ENCODE measurements at places on chromosomes 12 and 14. TPM values are rescaled to one million over a fixed set of nuclear protein-coding genes. Genes with fewer than 3 reads are reported as not detected.

- no peak overlapping the region for H3K27ac ChIP-seq
- no peak overlapping the region for H3K4me3 ChIP-seq
- no peaks in the 10 kb centered on the region for H3K27me3 ChIP-seq
- no peaks in the 10 kb centered on the region for H3K4me1 ChIP-seq
- no peak for DNase-seq
Measured at GRCh38 chr12:11891754-11892386, 178.9 kb upstream of the BCL2L14 start.

DNA sequence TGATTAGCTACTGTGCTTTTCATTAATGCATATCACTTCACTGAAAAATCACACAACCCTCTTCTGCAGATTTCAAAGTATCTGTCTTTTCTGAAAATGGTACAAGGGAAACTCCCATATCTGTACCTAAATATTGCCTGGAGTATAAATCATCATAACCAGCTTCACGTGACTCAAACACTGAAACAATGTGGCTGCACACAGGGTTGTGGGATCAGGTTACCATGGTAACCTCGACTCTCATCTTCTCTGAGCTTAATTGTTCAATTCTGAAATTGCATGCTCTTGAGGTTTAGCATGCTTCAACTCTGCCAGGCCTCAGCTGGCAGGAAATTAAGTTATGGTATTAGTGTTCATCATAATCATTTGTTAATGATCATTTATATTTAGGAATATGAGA, 77.5 kb upstream of the CPSF6 start:
- no peak for DNase-seq
- H3K27me3 ChIP-seq: no peaks in the 10 kb centered on the region
- H3K4me1 ChIP-seq: peaks cover 4% of the 10 kb centered on the region
- no peak overlapping the region for H3K27ac ChIP-seq
- no peaks in the 10 kb centered on the region for H3K36me3 ChIP-seq

DNA sequence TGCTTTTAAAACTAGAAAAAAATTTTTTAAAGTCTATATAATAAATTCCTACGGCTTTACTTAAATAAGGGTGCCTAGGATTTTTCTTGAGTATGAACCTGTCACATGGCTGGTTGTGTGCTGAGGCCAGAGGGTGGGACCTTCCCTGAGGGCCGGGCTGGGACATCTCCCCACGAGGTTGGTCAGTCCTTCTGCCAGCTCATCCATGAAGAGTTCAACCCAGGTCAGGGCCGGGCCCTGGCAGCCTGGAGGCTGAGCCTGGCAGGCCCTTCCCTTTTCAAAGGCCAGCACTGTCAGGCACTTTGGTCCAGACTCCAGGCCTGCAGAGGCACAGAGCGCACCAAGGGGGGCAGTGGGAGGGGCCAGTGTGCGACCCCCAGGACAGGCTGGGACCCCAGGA, 31.7 kb downstream of the TNFAIP2 start:
- no peak overlapping the region for H3K4me3 ChIP-seq
- H3K36me3 ChIP-seq: no peaks in the 10 kb centered on the region
- no peak overlapping the region for H3K27ac ChIP-seq
- no peaks in the 10 kb centered on the region for H3K4me1 ChIP-seq

DNA sequence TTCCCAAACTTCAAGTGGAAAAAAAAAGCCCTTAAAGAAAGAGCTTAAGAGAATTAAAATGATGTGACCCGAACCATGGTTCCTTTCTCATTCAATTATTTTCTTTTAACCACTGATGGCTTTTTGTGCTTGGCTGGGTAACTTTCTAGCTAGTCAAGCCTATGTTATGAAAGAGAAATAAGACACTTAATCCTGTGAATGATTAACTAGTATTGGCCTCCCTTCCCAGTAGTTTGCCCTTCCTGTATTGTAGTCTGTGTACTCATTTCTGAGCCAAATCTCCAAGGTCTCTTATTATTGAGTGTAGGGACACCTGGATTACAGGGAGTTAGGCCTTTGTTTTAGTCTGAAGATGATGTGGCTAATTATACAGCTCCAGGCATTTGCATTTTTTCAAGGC, 353.0 kb downstream of the RAD51B start:
- H3K36me3 ChIP-seq: no peaks in the 10 kb centered on the region
- H3K27ac ChIP-seq: no peak overlapping the region
- no peaks in the 10 kb centered on the region for H3K4me1 ChIP-seq

Gene PROX2
- not detected for total RNA-seq

DNA sequence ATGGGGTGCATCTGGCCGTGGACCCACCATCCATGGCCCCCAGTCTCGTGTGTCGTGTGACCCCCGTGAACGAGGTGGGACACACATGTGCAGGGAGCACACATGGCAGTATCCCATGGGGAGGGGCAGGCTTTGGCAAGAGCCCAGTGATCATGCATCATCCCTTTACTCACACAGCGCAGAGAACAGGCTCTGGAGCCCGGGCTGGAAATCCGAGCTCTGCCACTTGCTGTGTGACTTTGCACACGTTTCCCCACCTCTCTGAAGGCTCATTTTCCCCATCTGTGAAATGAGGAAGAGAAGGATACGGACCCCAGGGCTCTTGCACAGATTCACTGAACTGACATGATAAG, 119.9 kb downstream of the PHETA1 start:
- no peaks in the 10 kb centered on the region for H3K27me3 ChIP-seq
- H3K27ac ChIP-seq: no peak overlapping the region
- DNase-seq: no peak
- H3K4me3 ChIP-seq: no peak overlapping the region
- peaks cover 18% of the 10 kb centered on the region for H3K4me1 ChIP-seq

- no peaks in the 10 kb centered on the region for H3K27me3 ChIP-seq
- H3K36me3 ChIP-seq: no peaks in the 10 kb centered on the region
- no peaks in the 10 kb centered on the region for H3K4me1 ChIP-seq
- no peak for DNase-seq
Measured at GRCh38 chr12:75548879-75549278, 37.5 kb upstream of the KRR1 start.

- no peaks in the 10 kb centered on the region for H3K27me3 ChIP-seq
- no peak for DNase-seq
- no peak overlapping the region for H3K27ac ChIP-seq
- no peak overlapping the region for H3K4me3 ChIP-seq
- no peaks in the 10 kb centered on the region for H3K36me3 ChIP-seq
Measured at GRCh38 chr12:11824736-11825135, 175.3 kb downstream of the ETV6 start.

- no peaks in the 10 kb centered on the region for H3K4me1 ChIP-seq
- H3K36me3 ChIP-seq: no peaks in the 10 kb centered on the region
- H3K27ac ChIP-seq: no peak overlapping the region
- no peaks in the 10 kb centered on the region for H3K27me3 ChIP-seq
- no peak for DNase-seq
Measured at GRCh38 chr12:99974146-99974545, 10.6 kb downstream of the ANKS1B start.

Gene RNASE7
- total RNA-seq: not detected

GRCh38 chr14:105018414-105018813, 2.5 kb downstream of the CDCA4 start:
- H3K27me3 ChIP-seq: no peaks in the 10 kb centered on the region
- no peak overlapping the region for H3K27ac ChIP-seq
- H3K4me3 ChIP-seq: no peak overlapping the region
- peaks cover 3% of the 10 kb centered on the region for H3K36me3 ChIP-seq
- peaks cover 33% of the 10 kb centered on the region for H3K4me1 ChIP-seq
- DNase-seq: no peak

Gene RPS6KA5
- total RNA-seq: 8.2 TPM
